Activated T-helper 1 cell treated with anti-CD3 and anti-CD28 coated beads, Interleukin-2, amount 50 U/mL, for 16 hours (primary cell): ENCODE measurements at places on chromosomes 7 and 10.

DNA sequence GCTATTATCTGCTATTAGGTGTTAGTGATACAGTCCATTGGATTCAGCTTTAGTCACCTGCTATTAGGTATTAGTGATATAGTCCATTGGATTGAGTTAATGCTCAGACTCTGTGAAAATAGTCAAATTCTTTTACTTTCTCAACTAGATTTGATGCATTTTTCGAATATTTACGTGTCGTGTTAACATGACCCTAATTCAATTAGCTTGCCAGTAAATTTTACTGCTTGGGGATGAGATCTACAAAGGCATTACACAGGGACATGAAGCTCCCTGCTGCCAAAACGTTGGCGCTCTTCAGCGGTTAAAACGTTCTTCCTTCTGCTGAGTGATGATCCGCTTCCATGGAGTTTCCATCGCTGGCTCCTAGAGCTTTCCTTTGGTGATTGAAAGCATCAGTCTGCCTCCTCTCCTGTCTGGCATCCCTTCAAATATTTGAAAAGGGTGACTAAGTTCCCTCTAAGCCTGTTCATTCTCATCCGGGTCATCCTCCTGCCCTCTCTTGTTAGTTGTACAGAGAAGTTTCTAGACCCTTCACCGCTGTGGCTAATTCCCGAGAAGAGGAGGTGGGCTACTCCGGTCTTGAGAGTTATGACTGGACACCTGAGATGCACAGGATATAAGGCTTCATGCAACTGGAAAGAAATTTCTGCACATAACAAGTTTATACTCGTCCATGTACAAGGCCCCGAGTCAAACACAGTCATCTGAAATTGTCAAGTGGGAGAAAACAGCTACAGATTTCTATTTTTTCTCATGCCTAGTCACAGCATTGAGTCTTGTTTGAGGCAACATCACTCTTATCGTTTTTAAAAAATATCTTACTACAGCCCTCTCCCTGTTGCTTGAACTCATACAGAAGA, 254.0 kb downstream of the KLF6 start:
- DNase-seq = no peak

DNA sequence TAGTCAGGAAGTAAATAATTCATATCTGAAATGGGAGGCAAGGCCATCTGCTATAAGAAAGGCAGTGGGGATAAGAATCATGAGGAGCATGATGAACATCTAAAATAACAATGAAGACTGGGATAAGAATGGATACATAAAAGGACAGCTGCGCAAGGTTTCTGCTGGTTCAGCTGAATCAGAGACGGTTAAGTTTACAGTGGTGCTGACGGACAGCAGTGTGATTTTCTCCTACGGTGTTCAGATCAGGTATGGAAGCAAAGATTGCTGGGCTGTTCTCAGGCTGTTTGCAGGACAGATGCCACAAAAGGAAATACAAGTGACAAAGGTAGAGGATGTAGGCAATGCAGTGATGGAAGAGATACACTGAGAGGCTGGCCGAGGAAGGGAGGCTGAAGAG, 8.4 kb downstream of the CYCS start:
- DNase-seq = no peak

- DNase-seq = no peak
Measured at GRCh38 chr10:129509155-129509554, 42.1 kb downstream of the MGMT start.

DNA sequence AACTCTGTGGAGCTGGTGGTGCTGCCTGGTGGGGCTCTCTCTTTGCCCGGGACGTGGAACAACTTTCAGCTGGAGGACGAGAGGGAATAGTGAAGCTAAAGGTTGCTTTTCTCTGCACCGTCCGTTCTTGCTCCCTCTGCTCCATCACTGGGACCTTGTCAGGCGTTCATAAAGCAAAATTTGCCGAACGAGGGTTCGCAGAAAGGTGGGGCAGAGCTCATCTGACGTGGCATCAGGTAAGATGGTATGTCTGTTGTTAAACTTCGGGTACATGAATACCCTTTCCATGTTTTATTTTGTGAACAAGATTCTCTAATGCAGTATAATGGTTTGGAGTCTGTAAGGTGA, 416 bp downstream of the BBS9 start:
- no peak for DNase-seq

- DNase-seq = no peak
Measured at GRCh38 chr10:99224766-99225165, 10.9 kb downstream of the HPSE2 start.

GRCh38 chr10:36048236-36048635, 406.1 kb upstream of the FZD8 start:
- no peak for DNase-seq

DNA sequence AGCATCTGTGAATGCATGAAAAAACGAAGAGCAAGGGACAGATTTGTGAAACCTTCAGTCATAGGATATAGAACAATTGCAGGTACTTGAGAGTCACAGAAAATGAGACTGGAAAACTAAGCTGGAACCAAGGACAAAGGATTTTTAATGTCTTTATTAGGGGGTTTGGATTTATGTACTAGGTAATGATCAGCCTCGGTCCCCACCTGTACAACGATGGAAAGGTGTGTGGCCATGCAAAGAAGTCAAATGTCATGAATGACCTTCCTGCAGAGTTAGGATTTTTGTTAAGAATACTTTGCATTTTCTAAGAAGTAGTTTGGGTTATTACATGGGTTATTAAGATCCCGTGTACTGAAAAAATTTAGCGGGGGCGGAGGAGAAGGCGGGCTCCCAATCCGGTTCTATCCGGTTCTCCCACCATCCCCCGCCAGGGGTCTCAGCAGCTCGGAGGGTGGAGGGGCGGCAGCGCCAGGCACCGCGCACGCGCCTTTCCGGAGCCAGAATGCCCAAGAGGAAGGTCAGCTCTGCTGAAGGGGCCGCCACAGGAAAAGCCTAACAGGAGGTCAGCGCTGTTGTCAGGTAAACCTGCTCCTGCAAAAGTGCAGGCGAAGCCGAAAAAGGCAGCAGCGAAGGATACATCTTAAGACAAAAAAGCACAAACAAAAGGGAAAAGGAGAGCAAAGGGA, 327.5 kb upstream of the PLXDC2 start:
- DNase-seq = no peak

DNA sequence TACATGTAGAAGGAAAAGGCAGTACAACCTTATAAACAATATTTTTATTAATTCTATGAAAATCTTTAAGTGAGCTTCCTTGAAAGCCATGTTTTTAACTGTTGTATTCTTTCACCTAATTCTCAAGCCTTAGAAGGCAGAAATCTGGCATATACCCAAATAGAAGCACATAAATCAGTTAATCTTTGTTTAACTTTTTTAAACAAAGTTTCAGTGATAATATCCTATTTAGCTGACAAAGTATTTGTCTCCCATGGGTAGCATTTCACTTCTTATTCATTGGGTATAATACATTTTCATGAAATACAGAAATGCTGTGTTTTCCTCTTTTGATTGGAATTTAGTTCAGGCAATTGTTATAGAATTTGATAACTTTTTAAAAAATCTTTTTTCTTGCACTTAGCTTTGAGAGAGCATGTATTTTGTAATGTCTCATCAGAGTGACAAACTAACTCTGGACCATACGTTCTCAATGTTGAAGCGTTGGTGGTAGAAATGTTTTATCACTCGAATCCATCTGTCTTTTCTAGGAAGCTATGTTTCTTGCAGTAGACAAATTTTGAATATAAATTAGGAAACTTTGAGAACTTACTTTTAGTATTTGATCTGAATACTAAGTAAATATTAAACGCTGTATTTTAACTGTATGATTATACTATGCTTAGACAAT, 78.1 kb downstream of the CREM start:
- DNase-seq = no peak

GRCh38 chr10:110203500-110204455, 3.6 kb upstream of the MXI1 start:
- DNase-seq = no peak

DNA sequence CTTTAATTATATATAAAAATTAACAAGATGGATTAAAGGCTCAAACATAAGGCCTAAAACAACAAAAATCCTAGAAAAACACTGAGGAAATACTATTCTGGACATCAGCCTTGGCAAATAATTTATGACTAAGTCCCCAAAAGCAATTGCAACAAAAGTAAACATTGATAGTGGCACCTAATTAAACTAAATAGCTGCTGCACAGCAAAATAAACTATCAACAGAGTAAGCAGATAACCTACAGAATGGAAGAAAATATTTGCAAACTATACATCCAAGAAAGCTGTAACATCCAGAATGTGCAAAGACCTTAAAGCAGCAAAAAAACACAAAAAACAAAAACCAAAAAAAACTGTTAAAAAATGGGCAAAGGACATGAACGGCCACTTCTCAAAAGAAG, 384.0 kb upstream of the SEMA3D start:
- no peak for DNase-seq

- DNase-seq = no peak
Measured at GRCh38 chr7:96739609-96740008, 30.0 kb upstream of the SEM1 start.

DNA sequence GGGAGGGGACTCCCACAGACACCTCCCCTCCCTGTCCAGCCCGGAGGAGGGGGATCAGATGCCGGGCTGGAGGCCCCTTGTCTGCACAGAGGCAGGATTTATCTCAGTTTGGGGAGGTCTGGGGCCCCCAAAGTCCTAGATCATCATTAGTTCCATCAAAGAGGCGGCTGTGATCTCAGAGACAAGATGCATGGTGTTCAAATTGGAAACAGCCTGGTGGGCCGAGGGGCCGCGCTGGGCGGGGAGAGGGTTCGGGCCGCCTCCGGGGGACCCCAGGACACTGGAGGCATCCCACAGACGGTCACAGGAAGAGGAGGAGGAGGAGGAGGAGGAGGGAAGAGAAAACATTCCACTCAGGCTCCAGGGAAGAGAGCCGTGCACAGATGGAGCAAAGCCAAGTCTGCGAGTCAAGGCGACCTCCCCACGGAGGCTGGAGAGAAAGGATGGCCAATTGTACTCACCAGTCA, 69.5 kb upstream of the CUX1 start:
- no peak for DNase-seq

DNA sequence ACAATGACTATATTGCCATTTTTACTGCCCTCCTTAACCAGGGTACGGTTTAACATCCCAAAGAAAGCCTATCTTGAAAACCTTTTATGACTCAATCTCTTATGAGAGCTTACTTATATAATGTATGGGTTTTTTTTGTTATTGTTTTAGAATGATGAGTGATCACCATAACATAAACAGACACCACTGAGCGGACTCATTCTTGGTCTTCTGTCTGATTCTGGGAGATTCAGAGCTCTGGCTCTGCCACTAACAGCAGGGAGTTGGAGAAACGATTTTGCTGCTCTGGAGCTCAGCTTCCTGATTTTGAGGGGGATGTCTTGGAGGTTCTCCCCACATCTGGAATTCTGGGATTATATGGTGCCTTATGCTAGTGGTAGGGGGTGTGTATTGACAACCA, 244.1 kb downstream of the FRMD4A start:
- no peak for DNase-seq

GRCh38 chr10:123529146-123529760, 136.9 kb upstream of the GPR26 start:
- DNase-seq = no peak

DNA sequence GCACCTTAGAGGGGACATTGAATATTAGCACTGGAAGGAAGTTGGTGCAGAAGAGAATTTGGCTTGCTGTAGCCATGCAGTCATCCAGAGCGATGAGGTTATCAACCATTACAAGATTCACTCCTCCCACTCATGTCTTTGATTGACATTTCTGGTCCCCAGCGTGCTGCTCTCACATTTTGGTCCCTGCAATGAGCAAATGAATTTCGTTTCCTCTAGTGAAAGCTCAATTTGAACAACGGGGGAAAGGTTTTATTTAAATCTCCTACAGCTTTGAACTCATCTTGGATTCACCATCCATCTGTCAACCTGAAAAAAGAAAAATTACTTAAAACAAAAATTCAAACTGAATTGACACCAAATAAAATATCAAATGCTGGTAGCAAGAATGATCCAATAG, 975.2 kb downstream of the NRG3 start:
- no peak for DNase-seq

- no peak for DNase-seq
Measured at GRCh38 chr10:101561068-101561915, 26.8 kb downstream of the POLL start.

DNA sequence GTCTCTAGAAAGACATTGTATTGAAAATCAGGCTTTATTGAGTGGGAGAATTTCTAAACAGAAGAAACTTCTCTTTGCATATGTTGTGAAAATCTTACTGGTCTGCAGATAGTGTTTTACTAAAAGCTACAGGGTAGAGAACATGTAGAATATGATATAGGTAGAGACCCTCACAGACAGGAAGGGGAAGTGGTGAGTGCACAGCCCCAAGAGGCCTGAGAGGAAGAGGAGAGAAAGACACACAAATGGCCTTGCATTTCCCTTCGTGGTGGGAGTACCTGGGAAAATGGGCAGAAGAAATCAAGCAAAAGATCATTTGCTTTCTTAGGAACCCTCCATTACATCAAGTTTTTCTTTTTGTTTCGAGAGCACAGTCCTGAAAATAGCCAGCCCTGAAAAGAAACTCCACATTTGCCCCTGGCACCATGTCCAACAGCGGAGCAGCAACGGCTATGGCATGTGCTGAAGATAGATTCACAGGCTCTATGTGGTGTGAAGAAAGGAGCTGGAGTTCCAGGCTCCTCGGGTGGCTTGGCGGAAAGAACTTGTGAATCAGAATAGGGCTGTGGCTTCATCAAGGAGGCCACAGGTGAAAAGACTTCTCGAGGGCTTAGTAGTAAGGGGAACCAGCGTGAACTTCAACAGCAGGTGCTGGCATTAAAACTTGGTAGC, 143.5 kb downstream of the CALCR start:
- DNase-seq = no peak

- DNase-seq = no peak
Measured at GRCh38 chr10:121405096-121405495, 193.1 kb downstream of the FGFR2 start.

GRCh38 chr7:44376429-44377133, 51.2 kb upstream of the CAMK2B start:
- no peak for DNase-seq

GRCh38 chr10:117373823-117374505, 1.3 kb downstream of the PDZD8 start:
- DNase-seq = no peak

DNA sequence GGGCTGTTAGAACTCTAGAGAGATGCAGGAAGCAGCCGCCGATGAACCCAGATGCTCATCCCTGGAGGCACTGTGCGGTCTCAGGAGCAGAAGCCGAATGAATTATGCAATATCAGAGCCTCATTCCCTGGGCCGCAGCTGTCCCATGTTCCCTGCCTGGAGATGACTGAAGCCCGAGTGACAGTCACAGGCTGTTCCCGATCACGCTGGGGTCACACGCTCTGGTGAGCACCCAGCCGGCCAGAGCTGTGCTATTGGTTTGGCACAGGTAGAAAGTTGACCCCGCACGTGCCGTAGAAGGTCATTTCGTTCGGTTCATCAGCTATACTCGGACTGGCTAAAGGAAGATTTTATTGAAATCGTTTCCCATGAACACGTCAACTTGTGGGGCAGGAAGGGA, 140.5 kb upstream of the SH2B2 start:
- no peak for DNase-seq

DNA sequence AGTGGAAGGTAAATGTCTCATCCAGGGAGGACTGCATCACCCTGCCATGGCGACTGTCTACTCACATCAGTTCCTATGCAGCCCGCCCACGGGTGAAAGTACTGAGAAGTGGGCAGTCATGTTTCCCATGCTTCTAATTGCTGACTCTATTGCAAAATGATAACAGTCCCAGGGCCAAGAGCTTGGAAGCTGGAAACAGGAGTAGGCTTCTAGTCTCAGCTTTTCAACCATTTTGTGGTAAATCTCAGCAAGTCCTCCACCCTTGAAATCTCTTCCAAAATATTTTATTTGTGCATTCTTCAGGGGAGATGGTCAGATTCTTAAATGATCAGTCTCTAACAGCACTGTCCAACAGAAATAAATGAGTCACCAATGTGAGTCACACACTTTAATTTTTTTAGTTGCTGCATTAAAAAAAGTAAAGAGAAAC, 48.1 kb upstream of the TARP start:
- no peak for DNase-seq
